Cortex of kidney (tissue), 1 donor: ENCODE measurements at places on chromosomes 13 and 19.

GRCh38 chr19:30873003-30873402, 476.2 kb downstream of the TSHZ3 start:
- no peak for DNase-seq

- no peak for DNase-seq
These were observed 11.2 kb downstream of the HAS1 start for GRCh38 chr19:51712461-51713081.

GRCh38 chr19:45852145-45852750, 10.7 kb downstream of the SYMPK start:
- no peak for DNase-seq

- no peak for DNase-seq
These were observed 4.9 kb upstream of the RDH13 start for GRCh38 chr19:55067869-55068268.

GRCh38 chr13:27770809-27771208, 21.5 kb upstream of the GSX1 start:
- DNase-seq, result no peak

- no peak for DNase-seq
These were observed 93.5 kb downstream of the ZDHHC20 start for GRCh38 chr13:21365574-21365973.

GRCh38 chr19:38971672-38972071, 3.9 kb downstream of the FBXO17 start:
- no peak for DNase-seq

GRCh38 chr19:2500841-2501261, 24.9 kb downstream of the GADD45B start:
- no peak for DNase-seq

DNA sequence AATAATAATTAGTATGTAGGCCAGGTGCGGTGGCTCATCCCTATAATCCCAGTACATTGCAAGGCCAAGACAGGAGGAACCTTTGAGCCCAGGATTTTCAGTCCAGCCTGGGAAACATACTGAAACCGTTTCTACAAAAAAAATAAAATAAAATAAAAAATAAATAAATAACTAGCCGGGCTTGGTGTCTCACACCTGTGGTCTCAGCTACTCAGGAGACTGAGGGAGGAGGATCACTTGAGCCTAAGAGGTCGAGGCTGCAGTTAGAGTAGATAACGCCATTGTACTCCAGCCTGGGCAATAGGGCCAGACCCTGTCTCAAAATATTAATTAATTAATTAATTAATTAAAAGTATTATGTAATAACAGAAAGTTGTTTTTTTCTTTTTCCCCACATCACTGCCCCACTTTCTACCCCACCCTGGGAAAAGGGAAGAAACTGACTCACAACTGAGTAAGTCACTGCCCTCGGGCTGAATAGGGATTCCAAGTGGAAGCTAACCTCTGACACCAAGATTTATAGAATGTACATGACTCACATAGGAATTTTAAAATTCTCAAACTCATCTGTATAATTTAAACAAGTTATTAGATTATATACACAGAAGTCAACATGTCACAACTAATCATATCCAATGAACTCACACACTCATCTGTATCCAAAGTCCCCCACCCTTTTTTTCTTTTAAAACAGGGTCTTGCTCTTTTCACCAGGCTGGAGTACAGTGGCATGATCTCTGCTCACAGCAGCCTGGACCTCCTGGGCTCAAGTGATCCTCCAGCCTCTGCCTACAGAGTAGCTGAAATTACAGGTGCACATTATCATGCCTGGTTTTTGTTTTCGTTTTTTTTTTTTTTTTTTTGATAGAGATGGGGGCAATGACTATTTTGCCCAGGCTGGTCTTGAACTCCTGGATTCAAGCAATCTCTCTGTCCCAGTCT, 12.5 kb downstream of the ZNF611 start:
- no peak for DNase-seq

GRCh38 chr13:21106089-21106488, 44.7 kb upstream of the LATS2 start:
- no peak for DNase-seq

GRCh38 chr19:34500656-34501120, 19.1 kb downstream of the WTIP start:
- DNase-seq, result no peak

GRCh38 chr13:112638919-112639318, 50.9 kb upstream of the ATP11A start:
- DNase-seq, result no peak

DNA sequence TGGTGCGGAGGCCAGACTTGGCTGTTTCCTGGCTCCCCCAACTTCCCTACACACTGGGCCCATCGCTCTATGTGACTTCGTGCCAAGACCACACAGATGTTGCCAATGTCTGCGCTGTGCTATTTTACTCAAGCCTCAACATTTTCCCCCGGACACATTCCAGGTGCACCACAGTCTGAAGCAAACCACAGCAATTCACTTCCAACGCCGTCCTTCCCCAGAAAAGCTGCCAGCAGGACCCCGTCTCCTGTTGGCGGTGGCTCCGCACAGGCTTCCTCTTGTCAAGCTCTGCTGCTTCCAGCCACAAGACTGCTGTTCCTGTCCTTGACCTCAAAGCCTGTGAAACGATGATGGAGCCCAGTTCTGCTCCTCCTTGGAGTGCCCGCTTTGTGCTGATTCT, 100.7 kb downstream of the CRYL1 start:
- DNase-seq, result no peak

DNA sequence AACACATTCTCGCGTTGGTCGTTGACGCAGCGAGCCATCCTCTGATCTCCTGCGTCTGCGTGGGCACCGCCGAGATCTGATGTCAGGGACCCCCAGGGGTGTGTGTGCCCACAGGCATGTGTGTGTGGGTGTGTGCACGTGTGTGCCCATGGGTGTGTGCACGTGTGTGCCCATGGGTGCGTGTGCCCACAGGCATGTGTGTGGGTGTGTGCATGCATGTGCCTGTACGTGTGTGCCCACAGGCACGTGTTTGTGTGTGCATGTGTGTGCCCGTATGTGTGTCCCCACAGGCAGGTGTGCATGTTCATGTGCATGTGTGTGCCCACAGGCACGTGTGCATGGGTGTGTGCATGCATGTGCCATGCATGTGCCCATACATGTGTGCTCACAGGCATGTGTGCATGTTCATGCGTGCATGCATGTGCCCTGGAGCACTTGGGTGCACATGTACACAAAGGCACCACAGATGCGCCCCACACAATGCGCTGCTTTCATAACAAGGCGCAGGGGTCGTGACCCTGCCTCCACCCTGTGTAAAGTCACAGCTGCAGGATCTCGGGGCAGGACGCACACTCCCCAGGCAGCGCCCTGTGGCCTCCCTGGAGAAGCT, 77.5 kb downstream of the RASA3 start:
- no peak for DNase-seq

GRCh38 chr13:87677043-87677495, 5.9 kb downstream of the SLITRK5 start:
- no peak for DNase-seq

- DNase-seq, result no peak
These were observed 6.0 kb upstream of the GJB2 start for GRCh38 chr13:20198781-20199180.

- DNase-seq, result no peak
These were observed 19.8 kb downstream of the CAB39L start for GRCh38 chr13:49424011-49424560.

- no peak for DNase-seq
These were observed 30.4 kb downstream of the DHRS12 start for GRCh38 chr13:51773515-51773914.

GRCh38 chr13:39378306-39378705, 224.7 kb downstream of the LHFPL6 start:
- no peak for DNase-seq

- DNase-seq, result no peak
These were observed 32.3 kb downstream of the ATP7B start for GRCh38 chr13:51978796-51979556.

GRCh38 chr13:83716121-83716520, 166.2 kb downstream of the SLITRK1 start:
- no peak for DNase-seq

- DNase-seq, result no peak
These were observed 1736.7 kb upstream of the PRR20A start for GRCh38 chr13:55403887-55404487.

DNA sequence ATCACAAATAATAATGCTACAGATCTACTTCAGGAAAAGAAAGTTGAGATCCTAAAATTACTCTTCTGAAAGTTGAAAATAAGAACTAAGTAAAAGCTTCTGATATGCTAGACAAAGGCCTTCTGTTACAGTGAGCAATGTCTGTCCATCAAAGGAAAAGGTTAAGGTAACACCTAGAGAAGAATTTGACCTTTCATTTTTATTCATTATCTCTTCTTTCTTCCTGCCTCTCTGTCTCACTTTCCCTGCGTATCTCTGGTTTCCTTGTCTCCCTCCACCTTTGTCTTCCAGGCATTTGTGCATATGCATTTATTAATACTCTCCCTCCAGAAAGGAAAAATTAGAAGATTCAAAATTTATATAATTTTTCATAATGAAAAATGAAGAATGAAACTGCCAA, 49.0 kb downstream of the ZAR1L start:
- no peak for DNase-seq

DNA sequence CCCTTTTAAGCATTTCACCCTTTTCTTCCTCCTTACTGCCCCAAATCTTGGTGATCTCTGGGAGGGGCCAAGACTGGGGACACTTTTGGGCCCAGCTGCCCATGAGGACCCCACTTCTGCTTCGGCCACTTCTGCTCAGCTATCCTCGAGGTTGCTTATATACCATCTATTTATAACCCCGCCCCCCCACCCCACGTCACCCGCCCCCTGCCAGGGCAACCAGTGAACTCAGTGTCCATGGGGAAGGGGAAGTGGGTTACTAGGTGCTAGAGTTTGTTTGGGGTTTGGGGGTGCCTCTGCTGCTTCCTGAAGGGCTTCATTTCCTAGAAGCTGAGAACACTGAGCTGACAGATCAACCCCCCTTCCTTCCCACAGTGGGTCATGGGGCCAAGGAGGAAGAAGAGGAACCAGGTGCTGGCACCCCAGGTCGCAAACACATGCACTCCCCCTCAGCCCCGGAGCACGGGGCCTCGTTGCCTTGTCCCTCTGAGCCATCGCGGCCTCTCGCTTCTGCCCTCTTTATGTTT, 6.1 kb upstream of the ADGRE5 start:
- DNase-seq, result no peak

GRCh38 chr19:6150289-6150688, 14.8 kb downstream of the ACSBG2 start:
- no peak for DNase-seq

DNA sequence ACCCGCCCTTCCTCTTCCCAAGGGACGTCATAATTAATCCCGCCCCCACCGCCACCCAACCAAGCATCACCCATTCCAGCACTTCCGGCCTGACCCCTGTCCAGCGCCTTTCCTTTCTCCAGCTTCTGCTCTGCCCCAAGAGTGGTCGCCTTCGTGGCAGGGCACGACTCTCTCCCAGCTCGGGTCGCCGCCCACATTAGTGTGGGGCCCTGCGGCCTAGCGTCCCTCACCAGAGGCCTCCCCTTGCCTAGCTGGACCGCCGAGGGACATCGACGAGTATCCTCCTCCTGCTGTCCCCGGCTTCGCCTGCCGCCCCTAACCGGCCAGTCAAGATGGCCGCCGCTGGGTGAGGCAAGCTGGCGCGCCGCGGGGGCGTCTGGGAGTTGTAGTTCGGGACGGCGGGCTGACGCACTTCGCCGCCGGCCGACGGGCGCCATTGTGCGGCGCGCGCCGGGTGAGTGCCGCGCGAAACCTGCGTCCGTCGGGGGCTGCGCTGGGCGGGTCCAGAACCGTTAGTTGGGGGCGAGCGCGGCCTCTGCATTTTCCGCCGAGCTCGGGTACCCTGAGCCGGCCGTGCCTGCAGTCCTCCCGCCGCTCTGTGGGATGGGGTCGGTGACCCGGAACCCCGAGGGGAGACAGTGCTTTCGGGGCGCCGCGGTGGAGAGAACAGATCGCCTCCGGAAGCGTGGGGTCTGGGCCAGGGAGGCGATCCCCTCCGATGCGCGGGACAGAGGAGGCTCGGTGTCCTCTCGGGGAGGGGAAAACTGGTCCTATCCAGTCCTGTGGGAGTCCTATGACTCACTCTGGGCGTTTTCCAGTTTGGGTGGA, at the start of gene ZNF274:
Gene ZNF274, plus strand, starts transcription at position 73 of the 828 bp plus-strand sequence. CDS start 905 bp downstream, outside the sequence.
- no peak for DNase-seq

DNA sequence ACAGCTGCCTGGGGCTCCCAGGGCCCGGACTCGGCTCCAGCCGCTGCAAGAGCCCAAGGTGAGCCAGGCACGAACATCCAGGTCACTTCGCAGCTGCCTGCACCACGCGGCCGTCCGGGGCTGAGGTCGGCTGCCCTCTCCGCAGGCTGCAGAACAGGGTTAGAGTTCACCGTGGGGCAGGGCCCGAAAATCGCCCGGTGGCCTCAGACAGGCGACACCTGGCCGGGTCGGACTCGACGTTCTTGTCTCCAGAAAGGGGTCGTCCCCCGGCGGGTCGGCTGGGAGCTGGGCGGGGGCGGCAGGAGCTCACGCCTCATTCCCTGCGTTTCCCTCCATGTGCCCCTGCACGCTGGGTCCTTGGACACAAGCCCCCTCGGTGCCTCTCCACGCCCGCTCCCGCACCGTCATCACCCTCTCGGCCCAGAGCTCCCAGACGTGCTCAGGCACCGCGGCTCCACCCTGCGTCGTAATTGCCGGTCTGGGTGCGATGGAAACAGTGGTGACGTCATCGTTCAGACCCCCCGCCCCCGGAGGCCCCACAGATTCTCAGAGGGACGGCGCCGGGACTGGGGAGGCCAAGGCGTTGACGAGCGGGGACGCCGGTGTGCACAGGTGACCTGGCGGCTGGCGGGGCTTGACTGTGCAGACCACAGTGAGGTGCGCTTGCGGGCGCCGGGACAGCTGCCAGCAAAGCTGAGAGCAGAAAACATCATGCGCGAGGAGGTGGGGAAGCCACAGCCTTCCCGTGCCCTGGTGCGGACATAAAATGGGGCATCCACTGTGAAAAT, 4.0 kb upstream of the GRIN3B start:
- DNase-seq, result no peak

DNA sequence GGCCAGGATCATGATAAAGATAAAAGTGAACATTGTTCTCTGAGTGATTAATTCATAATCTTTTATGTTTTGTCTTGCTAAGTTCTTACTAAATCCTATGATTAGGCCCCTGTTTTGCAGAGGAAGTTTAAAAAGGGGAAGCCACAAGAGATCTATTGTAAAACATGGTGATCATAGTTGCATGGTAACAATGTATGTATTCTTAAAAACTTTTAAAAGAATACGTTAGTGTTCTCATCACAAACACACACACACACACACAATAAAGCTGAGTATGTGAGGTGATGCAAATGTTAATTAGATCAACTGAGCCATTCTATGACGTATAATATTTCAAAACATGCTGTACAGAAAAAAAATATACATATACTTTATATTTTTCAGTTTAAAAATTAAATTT, 51.2 kb downstream of the MBD3L2B start:
- DNase-seq, result no peak

DNA sequence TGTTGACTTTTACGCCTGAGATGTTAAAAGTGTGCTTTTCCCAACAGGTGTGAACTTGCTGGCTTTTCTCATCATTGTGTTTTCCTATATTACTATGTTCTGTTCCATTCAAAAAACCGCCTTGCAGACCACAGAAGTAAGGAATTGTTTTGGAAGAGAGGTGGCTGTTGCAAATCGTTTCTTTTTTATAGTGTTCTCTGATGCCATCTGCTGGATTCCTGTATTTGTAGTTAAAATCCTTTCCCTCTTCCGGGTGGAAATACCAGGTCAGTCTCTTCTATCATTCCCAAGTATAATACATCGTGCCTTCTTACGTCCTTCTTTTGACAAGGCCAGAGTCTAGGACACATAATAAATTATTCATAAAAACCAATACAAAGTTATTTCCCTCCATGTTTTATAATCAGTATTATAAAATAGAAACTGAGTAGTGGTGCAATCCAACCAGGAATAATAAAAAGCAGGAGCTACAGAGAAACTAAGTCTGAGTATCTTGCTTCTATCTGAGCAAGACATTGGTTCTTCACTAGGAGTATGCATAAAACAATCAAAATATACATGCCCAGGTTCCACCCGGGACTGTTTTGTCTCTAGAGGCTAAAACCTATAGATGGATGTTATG, 57.9 kb downstream of the RXFP2 start:
- no peak for DNase-seq
